Activated gamma-delta T cell treated with anti-CD3 and anti-CD28 coated beads, Interleukin-2, amount 50 U/mL, for 16 hours (primary cell): ENCODE measurements at places on chromosomes 6 and 20.

- no peak for DNase-seq
Observed at GRCh38 chr6:132132924-132133639, 181.9 kb upstream of the CCN2 start.

- DNase-seq, result no peak
Observed at GRCh38 chr6:70133246-70133645, 169.6 kb downstream of the COL9A1 start.

DNA sequence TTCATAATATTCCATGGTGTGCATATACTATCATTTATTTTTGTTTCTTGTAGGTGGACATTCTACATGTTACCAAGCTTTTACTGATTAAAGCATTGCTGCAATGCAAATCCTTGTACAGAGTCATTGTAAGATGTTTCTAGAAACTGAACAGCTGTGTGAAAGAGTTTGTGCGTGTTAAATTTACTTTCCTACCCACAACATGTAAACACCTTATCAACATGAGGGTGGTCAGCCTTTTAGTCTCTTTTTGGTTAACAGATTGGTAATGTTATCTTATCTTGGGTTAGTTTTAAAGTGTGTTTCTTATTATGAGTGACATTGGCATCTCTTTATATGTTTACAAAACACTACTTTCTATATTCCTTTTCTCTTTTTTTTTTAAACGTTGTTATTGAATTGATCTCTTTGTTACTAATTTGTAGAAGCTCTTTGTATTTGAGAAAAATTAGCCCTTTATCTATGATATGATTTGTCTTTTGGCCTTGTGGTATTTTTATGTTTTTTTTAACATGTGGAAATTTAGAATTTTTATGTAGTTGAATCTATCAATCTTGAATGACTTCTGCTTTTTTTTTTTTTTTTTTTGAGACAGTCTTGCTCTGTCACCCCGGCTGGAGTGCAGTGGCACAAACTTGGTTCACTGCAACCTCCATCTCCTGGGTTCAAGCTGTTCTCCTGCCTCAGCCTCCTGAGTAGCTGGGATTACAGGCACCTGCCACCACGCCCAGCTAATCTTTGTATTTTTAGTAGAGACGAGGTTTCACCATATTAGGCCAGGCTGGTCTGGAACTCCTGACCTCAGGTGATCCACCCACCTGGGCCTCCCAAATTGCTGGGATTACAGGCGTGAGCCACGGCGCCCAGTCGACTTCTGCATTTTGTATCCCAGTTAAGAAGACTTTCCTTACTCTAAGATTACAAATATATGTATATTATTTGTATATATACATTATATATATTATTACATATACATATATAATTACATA lies 112.1 kb downstream of the TCP11 start:
- no peak for DNase-seq

- DNase-seq, result no peak
Observed at GRCh38 chr6:39416026-39416425, 93.5 kb upstream of the KCNK16 start.

DNA sequence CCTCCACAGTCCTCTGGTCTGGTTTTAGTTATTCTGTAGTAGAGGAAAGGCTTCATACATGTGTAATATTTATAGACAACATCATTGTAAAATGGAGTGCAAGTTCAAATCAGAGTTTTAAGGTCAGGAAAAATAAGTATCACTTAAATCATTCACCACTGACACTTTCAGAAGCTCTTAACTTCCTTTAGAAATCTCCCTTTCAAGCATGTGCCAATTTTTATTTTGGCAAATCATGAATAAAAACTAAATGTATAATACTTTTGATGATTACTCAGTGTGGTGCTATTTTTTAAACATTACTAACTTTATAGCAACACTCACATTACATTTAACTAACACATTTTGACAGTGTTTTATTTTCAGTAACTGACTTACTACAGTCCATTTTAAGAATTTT lies 112.2 kb downstream of the OGFRL1 start:
- no peak for DNase-seq

DNA sequence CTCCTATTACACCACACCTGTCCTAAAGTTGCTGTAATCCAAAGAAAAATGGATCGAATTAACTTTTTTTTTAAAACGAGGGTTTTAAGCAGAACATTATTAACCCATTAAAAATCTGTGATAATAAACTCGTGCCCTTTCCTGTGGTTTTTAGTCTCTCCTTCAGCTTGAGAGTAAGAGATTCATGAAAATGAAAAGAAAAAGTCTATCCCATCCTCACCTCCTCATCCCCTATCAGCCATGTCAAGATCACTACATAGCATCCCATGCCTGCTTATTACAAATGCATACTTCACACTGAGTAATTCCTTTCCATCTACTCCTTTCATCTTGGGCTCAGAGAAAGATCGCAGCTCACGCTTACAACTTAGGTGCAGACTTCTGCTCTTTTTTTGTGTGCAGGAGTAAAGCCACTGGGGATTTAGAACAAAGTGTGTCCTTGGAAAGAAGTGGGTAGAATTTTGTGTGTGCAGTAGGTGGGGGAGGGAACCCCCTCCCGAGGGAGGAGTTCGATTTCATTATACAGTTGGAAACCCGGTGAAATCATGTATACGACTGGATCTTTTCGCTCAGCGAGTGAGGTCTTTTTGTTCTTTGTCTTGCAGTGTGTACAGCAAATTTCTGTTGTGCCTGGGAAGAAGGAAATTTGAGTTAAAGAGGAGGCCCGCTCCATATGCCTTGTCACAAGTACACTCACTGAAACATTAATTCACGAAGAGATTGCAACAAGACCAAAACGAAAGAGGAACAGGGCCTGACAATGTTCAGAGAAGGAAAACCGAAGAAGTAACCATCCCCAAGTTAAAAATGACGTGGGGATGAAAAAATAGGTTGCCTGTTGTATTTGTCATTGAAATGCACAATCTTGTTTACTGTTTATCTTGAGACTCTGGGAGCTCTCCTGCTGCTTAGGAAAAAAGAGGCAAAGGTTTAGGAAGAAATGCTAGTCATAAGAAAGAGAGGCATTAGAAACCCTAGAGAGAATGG lies 146.5 kb upstream of the ZNF217 start:
- no peak for DNase-seq

DNA sequence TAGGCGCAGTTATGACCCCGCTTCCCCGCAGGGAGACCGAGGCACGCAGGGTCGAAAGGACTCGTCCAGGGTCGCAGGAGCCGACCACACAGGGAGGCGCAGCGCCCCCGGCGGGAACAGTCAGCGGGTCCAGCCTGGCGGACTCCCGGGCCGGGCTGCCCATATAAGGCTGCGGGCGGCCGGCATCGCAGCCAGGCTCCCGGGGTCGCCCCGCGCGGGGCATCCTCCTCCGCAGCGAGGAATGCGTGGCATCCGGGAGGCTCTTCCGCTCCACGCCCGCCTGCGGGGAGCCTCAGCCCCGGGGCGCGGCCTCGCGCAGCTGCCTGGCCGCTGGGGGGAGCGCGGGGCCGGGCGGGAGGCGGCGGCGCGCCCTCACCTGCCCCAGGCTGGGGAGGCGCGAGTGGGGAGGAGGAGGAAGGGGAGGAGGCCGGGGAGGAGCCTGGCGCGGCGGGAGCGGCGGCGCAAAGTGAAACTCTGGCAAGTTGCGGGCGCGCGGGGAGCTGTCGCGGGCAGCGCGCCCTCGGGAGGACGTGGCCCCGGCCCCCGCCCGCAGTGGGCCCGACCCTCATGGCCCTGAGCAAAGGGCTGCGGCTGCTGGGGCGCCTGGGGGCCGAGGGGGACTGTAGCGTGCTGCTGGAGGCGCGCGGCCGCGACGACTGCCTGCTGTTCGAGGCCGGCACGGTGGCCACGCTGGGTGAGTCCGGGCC lies at the start of gene SYNJ2:
Gene SYNJ2, plus strand, starts transcription at position 469 of the 707 bp plus-strand sequence. Its CDS starts 99 bp downstream, at position 568.
- peak; percentile 60 for DNase-seq

DNA sequence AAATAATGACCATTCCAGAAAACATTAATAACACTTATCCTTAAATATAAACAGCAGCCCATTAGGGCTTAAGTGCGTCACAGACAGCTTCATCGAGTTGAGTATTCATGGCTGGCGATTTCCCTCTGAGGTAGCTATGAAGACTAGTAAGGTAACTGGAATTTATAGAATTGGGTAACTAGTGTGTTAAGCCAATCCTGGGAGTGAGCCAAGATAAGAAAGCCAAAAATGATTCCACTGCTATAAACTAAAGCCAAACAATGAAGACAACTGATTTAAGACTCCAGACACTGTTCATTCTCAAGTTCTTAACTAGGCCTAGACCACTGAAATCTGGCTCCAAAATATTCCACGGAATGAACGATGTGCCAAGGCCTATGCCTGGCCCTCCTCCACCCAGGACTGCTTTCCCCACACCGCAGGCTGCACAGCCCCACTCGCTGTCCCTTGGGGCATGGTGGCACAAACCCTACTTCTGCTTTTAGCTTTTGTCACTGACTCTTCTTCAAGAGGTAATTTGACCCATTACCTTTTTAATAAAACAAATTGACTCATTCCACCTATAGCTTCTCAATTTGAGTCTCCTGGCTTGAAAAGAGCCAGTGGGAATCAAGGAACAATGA lies 66.0 kb downstream of the BLOC1S5 start:
- DNase-seq, result no peak

GRCh38 chr6:32638532-32639219 lies 1.5 kb downstream of the HLA-DQA1 start:
- no peak for DNase-seq

DNA sequence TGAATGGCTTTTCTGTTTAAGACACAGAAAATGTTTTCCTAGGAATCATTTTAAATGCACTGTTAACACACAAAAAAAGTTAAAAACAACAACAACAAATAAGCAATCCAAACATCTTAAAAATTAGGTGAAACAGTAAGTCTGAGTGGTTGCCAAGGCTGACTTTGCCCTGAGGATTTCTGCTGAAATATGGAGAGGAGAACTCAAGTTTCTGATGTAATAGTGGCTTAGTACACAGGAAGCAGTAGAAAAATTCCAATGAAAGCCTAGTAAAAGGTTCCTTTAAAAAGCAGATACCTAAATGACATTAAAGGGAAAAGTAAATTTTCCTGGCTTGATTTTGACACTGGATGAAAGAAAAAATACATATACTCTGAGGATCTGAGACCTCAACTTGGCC lies 184.2 kb downstream of the EPM2A start:
- DNase-seq, result no peak

GRCh38 chr20:4721719-4722118 lies at the start of gene PRND:
TSS of gene PRND (plus strand) at chr20:4721909. CDS start at chr20:4724552, 2,643 bp downstream.
- no peak for DNase-seq

GRCh38 chr6:15477746-15478145 lies 185.1 kb downstream of the DTNBP1 start:
- no peak for DNase-seq

DNA sequence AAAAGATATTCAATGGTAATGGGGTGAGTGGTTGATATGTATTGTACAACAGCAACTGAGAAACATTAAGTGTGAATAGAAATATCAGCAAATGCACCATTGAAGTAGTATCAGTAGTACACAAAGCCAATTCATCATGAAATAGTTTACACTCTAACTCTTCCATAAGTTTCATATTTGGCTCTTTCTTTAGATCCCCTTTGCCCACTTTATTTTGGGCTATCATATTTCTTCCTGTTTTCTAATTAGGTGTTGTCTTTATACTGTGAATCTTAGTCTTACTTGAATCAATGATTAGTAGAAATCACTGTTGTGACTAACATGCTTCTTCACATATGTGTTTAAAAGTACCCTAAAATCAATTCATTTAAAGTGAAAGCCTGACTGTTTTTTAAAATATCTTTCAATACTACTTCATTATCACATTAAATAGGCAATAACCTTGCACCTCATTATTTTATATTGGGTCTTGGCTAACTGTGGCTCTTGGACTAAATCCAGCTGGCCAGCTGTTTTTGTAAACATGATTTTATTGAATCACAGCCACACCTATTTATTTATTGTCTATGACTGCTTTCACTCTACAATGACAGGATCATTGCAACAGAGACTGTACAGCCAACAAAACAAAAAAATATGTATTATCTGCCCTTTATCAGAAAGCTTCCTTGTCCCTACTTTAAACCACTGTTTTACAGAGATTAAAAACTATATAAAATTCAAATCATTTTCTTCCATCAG lies 38.9 kb downstream of the EYS start:
- DNase-seq, result no peak

- no peak for DNase-seq
Observed at GRCh38 chr6:27161946-27162603, 85.4 kb upstream of the PRSS16 start.

DNA sequence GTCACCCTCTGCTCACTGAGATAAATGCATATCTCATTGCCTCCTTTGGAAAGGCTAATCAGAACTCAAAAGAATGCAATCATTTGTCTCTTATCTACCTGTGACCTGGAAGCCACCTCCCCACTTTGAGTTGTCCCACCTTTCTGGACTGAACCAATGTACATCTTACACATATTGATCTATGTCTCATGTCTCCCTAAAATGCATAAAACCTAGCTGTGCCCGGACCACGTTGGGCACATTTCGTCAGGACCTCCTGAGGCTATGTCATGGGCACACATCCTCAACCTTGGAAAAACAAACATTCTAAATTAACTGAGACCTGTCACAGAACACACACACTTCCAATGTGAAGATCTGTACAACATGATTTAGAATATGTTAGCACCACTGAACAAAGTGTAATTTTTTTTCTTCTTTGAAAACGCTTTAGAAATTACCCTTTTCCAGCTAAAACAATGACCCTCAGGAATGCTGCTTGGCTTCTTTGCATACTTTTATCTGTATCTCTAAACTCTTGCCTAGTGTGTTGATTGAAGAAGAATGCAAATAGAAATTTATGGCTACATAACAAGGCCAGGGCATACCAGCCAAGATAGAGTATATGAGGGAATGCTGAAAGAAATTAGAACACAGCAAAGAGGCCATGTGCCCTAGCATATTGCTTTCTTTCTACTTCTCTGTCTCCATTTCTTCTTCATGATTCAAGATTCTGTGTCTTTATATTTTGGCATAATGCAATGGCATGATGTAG lies 84.6 kb upstream of the DST start:
- DNase-seq, result no peak

DNA sequence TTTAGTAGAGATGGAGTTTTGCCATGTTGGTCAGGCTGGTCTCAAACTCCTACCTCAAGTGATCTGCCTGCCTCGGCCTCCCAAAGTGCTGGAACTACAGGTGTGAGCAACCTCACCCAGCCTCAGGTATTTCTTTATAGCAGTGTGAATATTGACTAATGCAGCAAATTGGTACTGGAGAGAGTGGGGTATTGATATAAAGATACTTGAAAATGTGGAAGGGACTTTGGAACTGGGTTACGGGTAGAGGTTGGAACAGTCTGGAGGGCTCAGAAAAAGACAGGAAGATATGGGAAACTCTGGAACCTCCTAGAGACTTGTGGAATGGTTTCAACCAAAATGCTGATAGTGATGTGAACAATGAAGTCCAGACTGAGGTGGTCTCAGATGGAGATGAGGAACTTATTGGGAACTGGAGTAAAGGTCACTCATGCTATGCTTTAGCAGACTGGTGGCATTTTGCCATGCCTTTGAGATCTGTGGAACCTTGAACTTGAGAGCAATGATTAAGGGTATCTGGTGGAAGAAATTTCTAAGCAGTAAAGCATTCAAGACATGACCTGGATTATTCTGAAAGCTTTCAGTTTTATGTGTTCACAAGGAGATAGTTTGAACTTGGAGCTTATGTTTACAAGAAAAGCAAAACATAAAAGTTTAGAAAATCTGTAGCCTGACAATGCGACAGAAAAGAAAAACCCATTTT lies 127.2 kb downstream of the DTNBP1 start:
- DNase-seq, result no peak
